ENCODE measurements at places on chromosomes 12 and 14. TPM values are rescaled to one million over a fixed set of nuclear protein-coding genes. Genes with fewer than 3 reads are reported as not detected.

CCDC85C gene
- polyA plus RNA-seq: 36.7 TPM

SLC5A8 gene
- 25.3 TPM for polyA plus RNA-seq

SCFD1 gene
- polyA plus RNA-seq: 81.7 TPM

C14orf180 gene
- not detected for polyA plus RNA-seq

CCDC177 gene
- 0.10 TPM for polyA plus RNA-seq

HHIPL1 gene
- polyA plus RNA-seq: 1.8 TPM

GAS2L3 gene
- polyA plus RNA-seq: 24.4 TPM

CLEC14A gene
- 17.3 TPM for polyA plus RNA-seq

ASB2 gene
- 0.51 TPM for polyA plus RNA-seq

CLEC7A gene
- polyA plus RNA-seq: 1.1 TPM

HPD gene
- polyA plus RNA-seq: 4.4 TPM

MYH6 gene
- polyA plus RNA-seq: 0.16 TPM

COL2A1 gene
- polyA plus RNA-seq: 57.9 TPM

KRT73 gene
- not detected for polyA plus RNA-seq

KLRK1 gene
- 0.97 TPM for polyA plus RNA-seq

KRT71 gene
- polyA plus RNA-seq: not detected

TBX3 gene
- 77.6 TPM for polyA plus RNA-seq

STAC3 gene
- 4.3 TPM for polyA plus RNA-seq

ACOT4 gene
- polyA plus RNA-seq: 4.2 TPM

SLC38A6 gene
- 28.7 TPM for polyA plus RNA-seq

OR4K15 gene
- polyA plus RNA-seq: not detected

LMNTD1 gene
- not detected for polyA plus RNA-seq

ITGB7 gene
- 1.7 TPM for polyA plus RNA-seq

LPAR5 gene
- 1.4 TPM for polyA plus RNA-seq

FOXN4 gene
- polyA plus RNA-seq: 2.4 TPM

GPR135 gene
- polyA plus RNA-seq: 5.2 TPM

COCH gene
- 4.5 TPM for polyA plus RNA-seq

RPL41 gene
- 5,799 TPM for polyA plus RNA-seq

RNASE7 gene
- 0.31 TPM for polyA plus RNA-seq

MYO1H gene
- 1.5 TPM for polyA plus RNA-seq

ADCY4 gene
- 20.8 TPM for polyA plus RNA-seq

IFT43 gene
- 51.2 TPM for polyA plus RNA-seq

BEGAIN gene
- 2.3 TPM for polyA plus RNA-seq

COX8C gene
- polyA plus RNA-seq: 0.43 TPM

CATSPERB gene
- 0.60 TPM for polyA plus RNA-seq

DHRS4 gene
- polyA plus RNA-seq: 56.3 TPM

CLEC2B gene
- polyA plus RNA-seq: 2.3 TPM

KRT2 gene
- not detected for polyA plus RNA-seq

CTSG gene
- polyA plus RNA-seq: 0.71 TPM

LRCOL1 gene
- 2.3 TPM for polyA plus RNA-seq

NRIP2 gene
- polyA plus RNA-seq: 32.4 TPM

RASAL1 gene
- 8.7 TPM for polyA plus RNA-seq

TMEM179 gene
- polyA plus RNA-seq: 1.1 TPM

CDK4 gene
- polyA plus RNA-seq: 256 TPM

SRRM4 gene
- polyA plus RNA-seq: 0.04 TPM

RASSF9 gene
- 14.5 TPM for polyA plus RNA-seq

CKAP4 gene
- polyA plus RNA-seq: 125 TPM

NDRG2 gene
- polyA plus RNA-seq: 161 TPM

KRT85 gene
- polyA plus RNA-seq: not detected

SERPINA10 gene
- 0.15 TPM for polyA plus RNA-seq

RPL10L gene
- not detected for polyA plus RNA-seq

All from renal pelvis (tissue), 12 donors.